RPMI7951 (cell line): ENCODE measurements at places on chromosomes 13 and 19. TPM values are rescaled to one million over a fixed set of nuclear protein-coding genes. Genes with fewer than 3 reads are reported as not detected.

The PCSK4 gene
- 0.39 and 5.5 TPM in 2 replicates for total RNA-seq

The CALR3 gene
- not detected in 2 replicates for total RNA-seq

The PLPPR3 gene
- total RNA-seq, result not detected in 2 replicates

The CDC42EP5 gene
- total RNA-seq, result 1.1 and 1.7 TPM in 2 replicates

The TMPRSS9 gene
- total RNA-seq, result 0.10 TPM in 1 of 2 replicates, not detected in the other

The FGF14 gene
- total RNA-seq, result 0.10 and 0.12 TPM in 2 replicates

The CRLF1 gene
- total RNA-seq, result 2.0 and 2.8 TPM in 2 replicates

The POSTN gene
- total RNA-seq, result 32.6 and 39.8 TPM in 2 replicates

The C1QTNF9B gene
- total RNA-seq, result not detected in 2 replicates

The SKA3 gene
- 29.7 and 40.3 TPM in 2 replicates for total RNA-seq

The DAND5 gene
- total RNA-seq, result not detected in 2 replicates

The TMEM86B gene
- 0.20 and 0.60 TPM in 2 replicates for total RNA-seq

The CLEC4M gene
- not detected in 2 replicates for total RNA-seq

The TPTE2 gene
- not detected in 2 replicates for total RNA-seq

The SYCN gene
- not detected in 2 replicates for total RNA-seq

The ZNF497 gene
- total RNA-seq, result 0.12 and 0.29 TPM in 2 replicates

The KIR3DL1 gene
- not detected in 2 replicates for total RNA-seq

The EPS8L1 gene
- total RNA-seq, result 8.5 and 12.3 TPM in 2 replicates

The VSTM2B gene
- not detected in 2 replicates for total RNA-seq

The EHD2 gene
- 65.1 and 67.4 TPM in 2 replicates for total RNA-seq

The CEACAM19 gene
- 0.12 and 0.20 TPM in 2 replicates for total RNA-seq

The MYH14 gene
- under 0.01 and 0.39 TPM in 2 replicates for total RNA-seq

The ZNF568 gene
- total RNA-seq, result 9.7 and 10.5 TPM in 2 replicates

The LHFPL6 gene
- total RNA-seq, result 34.7 and 36.2 TPM in 2 replicates

The SLC10A2 gene
- not detected in 2 replicates for total RNA-seq

The KIRREL2 gene
- 0.10 TPM in 1 of 2 replicates, not detected in the other for total RNA-seq

The PLIN5 gene
- not detected in 2 replicates for total RNA-seq

The KLK8 gene
- total RNA-seq, result not detected in 2 replicates

The AMER2 gene
- total RNA-seq, result not detected in 2 replicates

The DENND1C gene
- total RNA-seq, result not detected in 2 replicates

The IL12RB1 gene
- total RNA-seq, result 2.3 and 4.3 TPM in 2 replicates

The LRRC8E gene
- total RNA-seq, result 5.2 and 7.3 TPM in 2 replicates

The PNKP gene
- total RNA-seq, result 22.7 and 29.7 TPM in 2 replicates

The LHB gene
- 0.68 TPM in 1 of 2 replicates, not detected in the other for total RNA-seq

The LACC1 gene
- total RNA-seq, result 12.7 and 15.7 TPM in 2 replicates

The HS6ST3 gene
- total RNA-seq, result not detected in 2 replicates

The PSPN gene
- 0.84 and 1.4 TPM in 2 replicates for total RNA-seq
